ENCODE measurements at places on chromosomes 11 and 22.

GRCh38 chr11:20363149-20363499 is 390 bp upstream of the HTATIP2 start:
- peak overlapping the region; percentile 99 for H3K27ac ChIP-seq
- H3K4me3 ChIP-seq: peak overlapping the region; percentile 96
- no peaks in the 10 kb centered on the region for H3K27me3 ChIP-seq

DNA sequence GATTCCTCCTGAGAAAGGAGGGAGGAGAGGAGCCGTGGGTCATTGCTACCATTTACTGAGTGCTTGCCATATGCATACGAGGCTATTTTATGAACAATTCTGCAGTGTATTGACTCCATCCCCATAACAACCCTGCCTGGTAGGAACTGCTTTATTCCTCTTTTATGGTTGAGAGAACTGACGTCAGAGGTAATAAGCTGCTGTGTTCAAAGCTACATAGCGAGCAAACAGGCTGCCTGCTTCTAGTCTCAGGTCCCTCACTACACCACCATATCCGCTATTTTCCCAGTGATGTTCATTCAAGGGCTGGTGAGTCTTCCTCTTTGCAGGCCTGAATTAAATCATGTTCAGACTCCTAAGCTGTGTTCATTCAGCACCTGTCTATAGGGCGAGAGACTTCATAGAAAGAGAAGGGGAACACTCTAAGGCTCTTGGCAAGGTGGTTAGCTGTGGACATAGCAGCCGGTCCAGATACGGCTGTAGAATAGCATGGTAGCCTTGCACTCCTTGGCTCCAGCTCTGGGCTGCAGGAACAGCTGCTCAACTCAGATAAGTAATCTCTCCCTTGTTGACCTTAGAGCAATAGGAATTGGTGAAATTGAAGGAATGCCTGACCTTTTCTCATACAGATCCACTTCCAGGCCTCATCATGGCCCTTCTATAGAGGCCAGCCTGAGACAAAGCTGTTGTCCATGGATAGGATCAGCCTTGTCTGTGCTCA is 82.6 kb downstream of the MICAL2 start:
- H3K4me3 ChIP-seq: no peak overlapping the region
- H3K27ac ChIP-seq: no peak overlapping the region
- no peaks in the 10 kb centered on the region for H3K36me3 ChIP-seq
- no peaks in the 10 kb centered on the region for H3K27me3 ChIP-seq
- no peak for DNase-seq
- peaks cover 31% of the 10 kb centered on the region for H3K4me1 ChIP-seq

GRCh38 chr11:90204832-90205646 is 17.8 kb downstream of the CHORDC1 start:
- no peaks in the 10 kb centered on the region for H3K27me3 ChIP-seq
- H3K36me3 ChIP-seq: no peaks in the 10 kb centered on the region
- H3K4me3 ChIP-seq: no peak overlapping the region

GRCh38 chr11:74682731-74683278 is 48.4 kb downstream of the CHRDL2 start:
- DNase-seq: no peak
- peaks cover 4% of the 10 kb centered on the region for H3K4me1 ChIP-seq
- H3K27ac ChIP-seq: no peak overlapping the region
- H3K4me3 ChIP-seq: peak overlapping the region; percentile 28

- H3K36me3 ChIP-seq: no peaks in the 10 kb centered on the region
- DNase-seq: no peak
- peaks cover 44% of the 10 kb centered on the region for H3K4me1 ChIP-seq
Measured at GRCh38 chr11:78414321-78415051, 3.1 kb downstream of the GAB2 start.

DNA sequence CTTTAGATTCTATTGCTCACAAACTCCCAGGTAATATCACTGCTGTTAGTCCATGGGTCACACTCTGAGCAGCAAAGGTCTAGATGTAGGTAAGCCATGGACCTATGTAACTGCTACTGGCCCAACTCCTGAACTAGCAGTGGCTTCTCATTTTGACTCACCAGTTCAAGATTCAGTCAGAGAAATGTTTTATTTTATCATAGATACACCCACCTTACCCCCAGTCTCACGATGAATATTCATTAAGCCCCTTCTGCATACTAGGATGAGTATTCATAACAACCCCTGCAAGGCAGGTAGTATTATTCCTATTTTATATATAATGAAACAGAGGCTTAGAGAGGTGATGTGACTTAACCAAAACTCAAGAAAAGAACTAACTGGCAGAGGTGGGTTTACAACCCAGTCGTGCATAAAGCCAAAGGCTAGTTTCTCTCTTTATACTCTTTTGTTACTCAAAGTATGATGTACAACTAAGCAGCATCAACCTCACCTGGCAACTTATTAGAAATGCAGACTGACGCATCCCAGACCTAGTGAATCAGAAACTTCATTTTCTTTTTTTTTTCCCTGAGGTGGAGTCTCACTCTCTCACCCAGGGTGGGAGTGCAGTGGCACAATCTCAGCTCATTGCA is 957.6 kb upstream of the CCDC90B start:
- H3K27ac ChIP-seq: no peak overlapping the region
- H3K4me3 ChIP-seq: no peak overlapping the region
- no peaks in the 10 kb centered on the region for H3K36me3 ChIP-seq
- H3K27me3 ChIP-seq: no peaks in the 10 kb centered on the region

- H3K36me3 ChIP-seq: peaks cover 10% of the 10 kb centered on the region
- no peak overlapping the region for H3K27ac ChIP-seq
- peaks cover 37% of the 10 kb centered on the region for H3K4me1 ChIP-seq
- no peak for DNase-seq
- H3K27me3 ChIP-seq: no peaks in the 10 kb centered on the region
Measured at GRCh38 chr11:68828155-68828931, 13.4 kb downstream of the CPT1A start.
